Occipital lobe (tissue), 3 donors: ENCODE measurements at places on chromosomes 2 and 18.

DNA sequence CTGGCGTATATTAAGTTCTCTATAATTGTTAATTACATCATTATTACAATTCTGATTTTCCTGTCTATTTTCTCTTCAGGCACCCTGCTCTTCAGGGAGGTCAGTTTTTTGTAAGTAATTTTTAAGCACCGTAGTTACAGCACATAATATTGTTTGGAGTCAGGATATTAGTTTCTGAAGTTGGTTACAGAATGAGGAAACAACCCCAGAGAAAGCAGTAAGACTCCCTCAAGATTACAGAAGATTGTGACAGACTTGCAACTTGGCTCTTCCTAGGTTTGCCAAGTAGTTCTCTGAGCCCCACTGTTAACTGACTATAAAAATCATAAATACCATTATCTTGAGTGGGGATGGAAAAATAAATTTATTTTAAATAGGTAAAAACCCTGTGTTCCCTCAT, 921 bp downstream of the RPE start:
- no peak for DNase-seq

- no peak for DNase-seq
These were observed 17.7 kb downstream of the CXCR1 start for GRCh38 chr2:218149098-218149497.

DNA sequence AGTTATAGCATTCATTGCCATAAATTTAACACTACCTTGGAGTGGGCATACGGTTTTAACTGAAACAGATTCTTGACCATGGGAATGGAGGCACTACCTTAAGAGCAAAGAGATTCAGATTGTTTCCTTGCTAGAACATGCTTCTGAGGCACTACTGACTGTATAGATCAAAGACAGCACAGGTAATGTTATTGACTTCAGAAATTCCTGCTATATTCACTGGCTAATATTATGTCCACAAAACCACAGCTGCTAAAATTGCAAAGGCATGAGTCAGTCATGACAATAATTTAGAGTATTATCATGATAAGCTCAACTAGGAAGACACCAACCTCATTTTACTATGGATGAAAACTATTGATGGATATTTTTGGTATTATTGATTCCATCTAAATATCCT, 39.4 kb downstream of the SLC8A1 start:
- no peak for DNase-seq

DNA sequence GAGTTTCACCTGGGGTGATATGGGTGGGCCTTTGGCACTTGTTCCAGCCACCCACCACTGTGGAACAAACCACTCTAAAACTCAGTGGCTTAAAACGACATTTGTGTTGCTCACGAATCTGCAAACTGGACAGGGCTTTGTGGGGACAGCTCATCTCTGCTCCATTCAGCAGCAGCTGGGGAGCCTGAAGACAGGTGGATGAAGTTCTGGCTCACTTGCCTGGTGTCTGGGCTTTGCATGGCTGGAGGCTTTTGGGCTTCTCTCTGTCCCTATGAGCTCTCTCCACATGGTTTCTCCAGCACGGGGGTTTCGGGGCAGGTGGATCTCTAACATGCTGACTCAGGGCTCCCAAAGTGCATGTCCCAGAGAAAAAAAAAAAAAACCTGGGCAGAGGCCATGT, 93.0 kb upstream of the GLI2 start:
- no peak for DNase-seq

GRCh38 chr2:219744600-219744999, 117.2 kb downstream of the SLC4A3 start:
- no peak for DNase-seq

DNA sequence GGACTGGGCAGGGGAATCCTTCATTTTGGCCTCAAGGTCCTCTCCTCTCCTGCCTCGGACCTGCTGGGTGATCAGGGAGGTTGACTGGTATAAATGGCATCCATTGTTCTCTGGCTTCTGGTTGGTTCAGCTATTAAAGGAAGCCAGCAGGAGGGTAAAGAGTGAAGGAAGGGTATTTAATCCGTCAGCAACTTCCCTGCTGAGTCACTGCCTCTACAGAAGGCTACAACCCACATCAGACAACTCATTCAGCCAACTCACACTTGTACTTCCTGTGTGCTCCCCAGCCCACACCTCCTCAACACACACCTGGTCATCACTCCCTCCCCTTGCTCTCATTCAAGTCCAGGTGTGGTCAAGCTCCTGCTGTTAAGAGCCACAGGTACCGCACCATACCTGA, 68.3 kb upstream of the MRPS9 start:
- no peak for DNase-seq

GRCh38 chr2:202286595-202286994, 21.0 kb downstream of the NOP58 start:
- DNase-seq: no peak

DNA sequence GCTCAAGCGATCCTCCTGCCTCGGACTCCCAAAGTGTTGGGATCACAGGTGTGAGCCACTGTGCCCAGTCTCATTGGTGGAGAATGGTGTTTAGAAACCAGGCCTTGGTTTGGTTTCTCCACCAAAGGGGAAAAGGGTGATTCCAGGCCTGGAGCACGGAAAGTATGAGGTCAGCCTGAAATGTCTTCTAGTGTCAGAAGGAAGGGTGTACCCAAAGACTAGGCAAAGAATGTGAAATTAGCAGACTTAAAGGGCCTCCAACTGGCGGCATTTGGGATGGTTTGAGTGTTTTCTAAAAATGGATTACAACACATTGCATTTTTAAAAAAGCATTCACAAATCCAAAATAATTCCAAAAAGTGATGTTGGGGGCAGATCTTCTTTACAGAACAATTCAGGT, 139.6 kb downstream of the SH3BP4 start:
- DNase-seq: no peak

DNA sequence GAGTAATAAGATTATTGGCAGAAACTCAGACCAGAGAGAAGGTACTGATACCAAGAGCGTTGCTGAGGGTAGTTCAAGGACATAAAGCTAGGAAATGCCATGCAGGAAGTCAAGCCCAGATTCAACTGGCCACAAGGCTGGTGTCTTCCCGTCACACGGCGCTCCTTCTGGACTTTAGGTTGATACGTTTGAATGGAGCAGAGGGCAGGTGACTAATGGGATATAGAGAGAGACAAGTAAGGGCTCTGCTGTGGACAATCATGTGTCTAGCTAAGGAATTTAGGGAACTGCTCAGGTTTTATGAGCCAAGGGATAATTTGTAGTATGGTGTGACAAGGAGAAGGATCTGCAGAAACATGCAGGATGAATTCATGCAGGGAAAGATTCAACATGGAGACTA, 83.9 kb upstream of the MC2R start:
- no peak for DNase-seq

DNA sequence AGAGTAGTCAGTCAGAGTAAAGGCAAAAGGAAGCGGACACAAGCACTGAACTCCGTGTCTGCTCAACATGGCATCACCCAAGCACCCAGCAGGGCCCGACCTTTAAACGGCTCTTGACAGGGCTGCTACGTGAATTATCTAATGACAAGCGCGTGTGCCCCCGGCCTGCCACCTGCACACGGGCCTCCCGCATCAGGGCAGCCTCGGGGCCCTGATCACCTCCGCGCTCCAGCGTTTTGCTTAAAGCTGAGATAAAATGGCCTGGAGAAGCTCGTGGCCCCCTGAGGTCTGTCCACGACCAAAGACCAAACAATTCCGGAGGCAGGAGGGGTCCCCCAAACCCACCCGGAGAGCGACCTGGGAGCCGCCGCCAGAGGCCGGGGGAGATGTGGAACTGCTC, 376 bp downstream of the NDUFA10 start:
- DNase-seq: no peak

GRCh38 chr18:58862851-58863538, 1.7 kb upstream of the ZNF532 start:
- DNase-seq: peak; percentile 28

- no peak for DNase-seq
These were observed 29.9 kb downstream of the HDHD2 start for GRCh38 chr18:47120428-47120827.

DNA sequence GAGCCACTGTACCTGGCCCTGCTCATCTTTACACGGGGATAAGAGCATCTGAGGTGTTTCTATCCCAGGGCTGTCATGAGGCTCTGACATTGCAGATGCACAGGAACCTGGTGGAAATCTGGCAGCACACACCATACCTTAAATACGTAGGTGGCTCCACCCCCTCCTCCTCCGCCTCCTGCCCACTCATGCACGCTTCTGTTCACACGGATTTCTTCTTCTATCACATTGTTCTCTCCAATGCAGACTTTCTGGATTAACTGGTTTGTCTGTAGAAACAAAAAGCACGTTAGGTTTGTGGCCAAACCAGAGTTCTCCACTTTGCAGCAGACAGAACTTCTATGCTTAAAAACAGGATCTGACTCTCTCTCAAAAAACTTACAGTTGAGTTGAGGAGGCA, 118.2 kb downstream of the CLIP4 start:
- DNase-seq: no peak

- DNase-seq: no peak
These were observed 62.1 kb upstream of the ACKR3 start for GRCh38 chr2:236507393-236508085.

GRCh38 chr18:79484661-79485621, 89.2 kb downstream of the NFATC1 start:
- DNase-seq: no peak

DNA sequence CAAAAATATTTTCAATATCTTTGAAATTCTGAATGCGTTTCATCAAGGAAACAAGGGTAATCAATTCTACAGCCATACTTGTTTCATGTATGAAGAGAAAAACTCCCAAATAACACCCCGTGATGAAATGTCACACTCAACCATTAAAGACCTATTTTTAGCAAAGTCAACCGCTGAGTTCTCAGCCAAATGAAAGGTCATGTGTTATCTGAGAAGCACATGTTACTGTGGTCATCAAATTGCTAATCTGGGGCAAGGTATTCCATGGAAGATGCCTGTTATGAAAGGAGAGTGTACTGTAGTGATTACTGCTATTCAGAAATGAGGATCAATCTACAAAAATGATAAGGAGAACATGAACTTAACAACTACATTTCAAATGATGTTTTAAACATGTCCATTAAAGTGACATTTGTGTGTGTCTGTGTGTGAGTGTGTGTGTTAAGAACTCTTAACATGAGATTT, 126.7 kb downstream of the BCL2 start:
- DNase-seq: no peak

DNA sequence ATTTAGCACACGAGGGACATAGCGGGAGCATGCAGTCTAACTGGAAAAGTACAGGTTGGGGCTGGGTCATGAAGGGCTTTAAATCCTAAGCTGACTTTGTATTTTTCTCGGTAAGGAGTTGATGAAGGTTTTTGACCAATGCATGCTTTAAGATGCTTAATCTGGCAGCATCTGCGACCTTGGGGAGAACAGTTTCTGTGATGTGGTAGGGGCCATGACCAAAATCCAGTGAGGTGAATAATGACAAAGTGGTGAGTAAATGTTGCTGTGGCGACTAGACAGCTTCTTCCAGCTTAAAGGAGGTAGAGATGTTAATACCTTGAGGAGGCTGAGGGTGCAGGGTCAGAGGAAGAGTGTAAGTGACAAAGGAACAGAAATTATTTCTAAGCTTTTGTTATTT, 174.6 kb upstream of the ALPP start:
- DNase-seq: no peak

- DNase-seq: peak; percentile 38
These were observed 27.2 kb downstream of the ST6GAL2 start for GRCh38 chr2:106858810-106859209.

DNA sequence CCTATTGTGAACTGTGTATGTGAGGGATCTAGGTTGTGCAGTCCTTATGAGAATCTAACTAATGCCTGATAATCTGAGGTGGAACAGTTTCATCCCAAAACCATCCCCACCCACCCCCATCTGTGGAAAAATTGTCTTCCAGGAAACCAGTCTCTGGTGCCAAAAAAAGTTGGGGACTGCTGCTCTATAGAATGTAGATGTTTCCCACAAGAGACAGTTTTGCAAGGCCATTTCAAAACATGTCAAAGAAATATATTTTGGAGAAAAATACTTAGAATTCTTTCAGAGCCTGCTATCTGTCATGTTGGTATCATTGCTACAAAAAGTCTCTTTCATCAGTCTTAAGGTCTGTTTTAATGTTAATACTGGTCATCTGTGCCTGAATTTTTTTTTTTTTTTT, 4.1 kb upstream of the SLC39A10 start:
- no peak for DNase-seq

- DNase-seq: no peak
These were observed 18.4 kb downstream of the SIX3 start for GRCh38 chr2:44959855-44960254.

DNA sequence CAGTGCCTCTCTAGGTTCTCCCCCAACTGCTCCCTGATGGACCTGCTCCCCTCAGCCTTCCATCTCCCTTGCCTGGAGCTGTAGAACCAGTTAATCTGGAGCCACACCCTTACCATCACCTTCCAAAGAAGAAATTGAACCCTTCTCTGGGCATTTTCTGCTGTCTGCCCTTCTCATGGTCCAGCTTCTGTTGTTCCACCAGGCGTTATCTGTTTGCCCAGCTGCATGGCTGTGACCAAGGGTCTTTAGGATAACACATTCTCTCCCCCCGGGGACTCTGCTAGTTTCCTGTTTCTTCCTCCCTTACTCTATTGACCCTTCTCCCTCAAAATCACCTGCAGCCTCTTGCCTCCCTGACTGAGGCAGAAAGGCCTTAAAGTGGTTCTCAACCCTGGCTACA, 3.2 kb upstream of the ANKRD53 start:
- no peak for DNase-seq

DNA sequence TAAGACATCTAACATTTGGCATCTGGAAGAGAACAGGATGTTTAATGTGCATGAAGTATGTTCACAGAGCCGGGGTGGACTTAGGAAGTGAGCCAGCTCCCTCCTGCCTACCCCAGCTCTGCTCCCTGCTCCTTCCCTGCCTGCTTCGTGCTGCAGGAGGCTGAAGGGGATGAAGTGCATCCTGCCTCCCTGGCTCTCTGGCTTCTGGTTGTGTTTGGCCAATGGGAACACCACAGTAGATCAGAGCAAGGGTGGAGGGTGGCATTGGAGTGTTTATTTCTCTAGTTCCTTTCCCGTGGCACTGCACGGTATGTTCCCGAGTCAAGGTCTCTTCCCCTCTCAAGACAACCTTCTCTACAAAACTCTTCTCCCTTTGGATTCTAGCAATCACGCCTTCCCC, 379.9 kb downstream of the CLIP4 start:
- DNase-seq: no peak

- no peak for DNase-seq
These were observed 115.4 kb upstream of the MAP2 start for GRCh38 chr2:209308415-209308814.

GRCh38 chr2:6924101-6924923, 7.1 kb downstream of the RNF144A start:
- no peak for DNase-seq

GRCh38 chr2:65136253-65136652, 6.3 kb upstream of the RAB1A start:
- no peak for DNase-seq

- no peak for DNase-seq
These were observed 29.2 kb downstream of the MCFD2 start for GRCh38 chr2:46886268-46887027.

- no peak for DNase-seq
These were observed 34.0 kb upstream of the SPTBN1 start for GRCh38 chr2:54422072-54422581.
